Stimulated activated CD8-positive, alpha-beta memory T cell treated with anti-CD3 and anti-CD28 coated beads, Interleukin-7, amount 100 ng/mL, for 4 hours (primary cell): ENCODE measurements at places on chromosomes 2 and 18.

DNA sequence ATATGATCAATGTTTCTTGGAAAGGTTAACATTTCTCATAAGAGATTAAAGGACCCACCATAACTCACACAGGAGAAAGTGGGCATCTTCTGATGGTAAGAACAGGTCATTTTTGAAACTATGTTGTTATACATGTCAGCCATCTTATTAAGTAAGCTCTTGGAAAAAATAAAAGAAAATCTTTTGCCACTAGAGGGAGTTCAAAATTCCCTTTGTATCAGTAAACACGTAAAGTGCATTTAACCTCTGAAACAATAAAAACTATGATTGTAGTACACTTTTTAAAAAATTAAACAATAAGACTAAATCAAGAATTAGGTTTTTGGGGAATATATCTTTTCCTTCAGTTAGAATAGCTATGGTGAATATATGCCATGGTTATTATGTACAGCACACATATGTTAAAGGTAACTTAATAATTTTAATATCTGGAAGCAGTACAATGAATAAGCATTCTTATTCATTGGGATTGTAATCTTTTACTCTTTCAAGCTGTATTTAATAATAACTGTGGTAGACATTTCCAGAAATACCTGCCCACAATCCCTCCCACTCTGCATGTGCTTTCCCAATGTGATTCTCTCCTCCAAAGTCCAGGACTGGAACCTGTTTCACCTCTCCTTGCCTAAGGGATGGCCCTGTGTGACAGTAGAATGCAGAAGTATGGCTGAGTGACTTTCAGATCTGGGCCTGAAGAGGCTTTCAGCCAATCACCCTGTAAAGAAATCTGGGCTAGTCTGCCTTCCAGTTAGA is 64.2 kb downstream of the RBMS1 start:
- no peak for DNase-seq

DNA sequence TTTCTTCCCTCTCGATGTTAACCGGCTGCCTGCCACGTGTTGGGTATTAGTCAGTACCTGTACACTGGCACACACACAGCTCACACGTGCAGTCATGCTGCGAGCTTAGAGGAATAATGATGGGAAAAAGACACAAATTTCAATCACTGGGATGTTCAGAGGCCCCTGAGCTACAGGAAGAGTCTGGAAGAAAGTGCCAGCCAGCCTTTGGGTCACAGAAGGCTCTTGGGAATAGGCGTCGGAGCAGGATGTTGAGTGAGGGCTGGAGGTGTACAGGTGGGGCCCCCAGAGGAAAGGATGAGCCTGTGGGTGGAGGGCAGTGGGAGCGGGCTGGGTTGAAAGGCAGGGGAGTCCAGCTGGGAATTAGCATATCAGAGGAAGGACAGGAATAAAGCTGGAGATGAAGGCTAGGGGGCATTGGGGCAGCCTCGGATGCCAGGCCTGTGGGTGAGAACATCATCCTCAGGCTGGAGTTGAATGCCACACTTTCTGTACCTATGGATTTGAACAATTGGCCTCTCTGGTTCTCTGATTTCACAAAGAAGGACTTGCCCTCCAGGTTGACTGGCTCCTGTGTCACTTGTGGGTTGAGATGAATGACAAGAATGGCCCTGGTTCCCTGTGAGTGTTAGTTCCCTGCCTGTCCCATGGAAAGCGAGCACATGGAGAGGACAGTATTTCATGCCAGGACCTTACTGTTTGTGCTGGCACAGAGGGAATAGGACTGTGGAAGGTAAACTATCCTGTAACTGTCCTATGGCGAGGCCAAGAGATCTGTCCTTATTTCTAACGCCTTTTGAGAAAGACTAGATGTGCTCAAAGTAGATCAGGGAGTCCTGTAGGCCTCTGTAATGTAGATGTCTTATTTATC is 40.6 kb downstream of the GREB1 start:
- DNase-seq = no peak

DNA sequence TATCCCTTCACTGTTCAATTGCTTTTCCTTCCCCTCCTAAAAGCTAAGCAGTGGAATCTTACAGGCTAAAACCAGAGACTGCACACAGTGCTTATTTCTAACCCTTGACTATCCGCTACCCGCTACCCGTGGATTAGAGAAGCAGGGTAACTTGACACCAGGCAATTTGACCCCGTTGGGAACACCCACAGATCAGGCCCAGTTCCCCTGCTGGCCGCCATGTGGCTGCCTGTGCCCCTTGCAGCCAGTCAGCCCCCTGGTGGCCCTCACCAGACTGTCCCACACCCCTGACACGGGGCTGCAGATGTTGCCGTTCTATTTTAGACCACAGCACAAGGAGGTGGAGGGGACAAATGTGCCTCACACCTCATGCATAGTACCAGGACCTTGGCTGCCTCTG is 74.8 kb downstream of the TXNL1 start:
- no peak for DNase-seq

DNA sequence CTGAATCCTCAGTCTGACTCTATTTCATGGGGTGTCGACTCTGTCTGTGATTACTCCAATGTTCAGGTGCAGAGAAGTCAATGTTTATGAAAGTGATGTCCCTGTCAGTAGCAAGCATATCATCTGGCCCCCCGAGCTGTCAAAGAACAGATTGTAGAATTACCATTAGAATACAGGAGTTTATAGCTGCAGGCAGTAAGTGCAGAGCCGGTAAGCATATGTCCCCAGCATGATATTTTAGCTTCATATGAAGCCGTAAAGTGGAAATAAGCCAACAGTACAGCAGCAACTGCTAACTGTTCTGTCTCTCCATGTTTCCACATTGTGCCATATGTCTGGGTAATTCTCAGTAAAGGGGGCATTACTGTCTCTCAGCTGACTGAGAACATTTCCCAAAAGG is 541.8 kb downstream of the SOX11 start:
- DNase-seq = no peak

DNA sequence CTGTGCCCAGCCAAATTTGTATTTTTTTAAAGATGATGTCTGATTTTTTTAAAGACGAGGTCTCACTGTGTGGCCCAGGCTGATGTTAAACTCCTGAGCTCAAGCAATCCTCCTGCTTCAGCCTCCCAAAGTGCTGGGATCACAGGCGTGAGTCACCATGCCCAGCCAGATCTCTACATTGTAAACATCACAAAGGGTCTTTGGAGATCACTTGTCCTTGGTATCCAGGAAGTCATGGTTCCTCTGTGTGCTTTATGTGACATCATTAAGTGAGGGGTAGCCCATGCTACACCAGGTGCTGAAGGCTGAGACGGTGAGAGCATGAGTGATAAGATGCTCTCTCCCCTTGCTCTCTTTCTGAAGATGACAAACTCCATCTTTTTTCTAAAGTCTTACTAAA is 7.0 kb upstream of the NUP35 start:
- no peak for DNase-seq

GRCh38 chr2:60710707-60711106 is 45.4 kb upstream of the PAPOLG start:
- DNase-seq = no peak

GRCh38 chr2:29966266-29966665 is 44.9 kb upstream of the ALK start:
- DNase-seq = no peak

GRCh38 chr2:30636311-30636710 is 170.9 kb downstream of the CAPN13 start:
- DNase-seq = no peak

DNA sequence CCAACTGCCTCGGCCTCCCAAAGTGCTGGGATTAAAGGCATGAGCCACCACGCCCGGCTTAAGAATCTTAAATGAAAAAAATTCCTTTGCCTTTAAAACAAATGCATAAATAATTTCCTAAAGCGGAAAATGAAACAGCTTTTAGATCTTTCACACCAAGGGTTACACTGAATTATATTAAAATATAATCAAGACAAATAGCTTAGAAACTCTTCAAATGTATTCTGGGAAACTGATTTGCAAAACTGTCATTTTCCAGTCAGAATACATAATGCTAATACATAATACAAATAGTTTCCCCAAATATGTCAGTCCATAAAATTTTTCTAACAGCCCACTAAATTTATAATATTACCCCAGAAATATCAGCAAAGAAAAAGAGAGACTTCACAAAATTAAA is 68.3 kb upstream of the PGAP1 start:
- DNase-seq = no peak

DNA sequence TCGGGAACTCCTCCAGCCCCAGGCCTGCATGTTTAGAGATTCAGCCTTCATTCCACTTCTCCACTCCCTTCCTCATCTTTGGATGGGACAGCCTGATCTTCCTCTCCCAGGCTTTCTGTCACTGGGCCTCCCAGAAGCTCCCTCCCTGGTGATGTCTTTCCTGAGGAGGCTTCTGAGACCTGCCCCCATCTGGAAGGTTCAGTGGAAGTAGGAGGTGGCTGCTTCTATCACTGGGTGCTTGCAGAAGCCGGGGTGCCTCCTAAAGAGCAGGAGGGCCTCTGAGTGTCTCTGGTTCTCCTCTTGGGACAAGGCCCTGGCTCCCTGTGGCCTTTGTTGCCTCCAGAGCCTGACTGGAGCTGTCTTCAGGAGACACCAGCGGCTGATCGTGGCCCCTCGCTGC is 108.7 kb downstream of the CELF4 start:
- DNase-seq = no peak

GRCh38 chr2:228681426-228681825 is 499.9 kb upstream of the SPHKAP start:
- no peak for DNase-seq

GRCh38 chr2:239274391-239275043 is 126.3 kb downstream of the HDAC4 start:
- DNase-seq = no peak

DNA sequence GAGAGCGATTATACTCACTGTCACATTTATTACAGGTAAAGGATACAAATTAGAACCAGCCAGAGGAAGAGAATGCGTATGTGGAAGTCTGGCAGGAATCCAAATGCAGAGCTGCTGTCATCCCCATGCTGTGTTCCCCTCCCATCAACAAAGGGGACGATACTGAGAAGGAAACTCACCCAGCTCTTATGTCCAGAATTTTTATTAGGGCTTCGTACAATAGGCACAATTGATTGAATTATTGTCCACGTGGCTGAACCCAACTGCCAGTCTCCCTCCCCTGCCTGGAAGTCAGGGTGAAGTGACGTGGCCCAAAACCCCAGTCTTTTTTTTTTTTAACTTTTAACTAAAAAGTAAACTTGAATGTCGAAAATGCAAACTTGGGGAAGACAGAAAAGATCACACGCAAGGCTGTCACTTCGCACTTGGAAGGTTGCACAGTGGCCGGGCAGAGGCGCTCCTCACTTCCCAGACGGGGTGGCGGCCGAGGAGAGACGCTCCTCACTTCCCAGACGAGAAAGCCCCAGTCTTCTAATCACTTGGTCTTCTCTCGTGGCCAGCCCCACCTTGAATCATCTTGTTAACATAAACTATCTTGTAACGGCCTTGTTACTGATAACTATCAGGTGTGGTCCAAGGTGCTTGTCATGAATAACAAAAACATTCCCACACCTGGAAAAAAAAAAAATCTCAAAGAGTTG is 40.0 kb upstream of the ITSN2 start:
- no peak for DNase-seq

GRCh38 chr2:171406044-171406443 is 27.7 kb downstream of the METTL8 start:
- no peak for DNase-seq

DNA sequence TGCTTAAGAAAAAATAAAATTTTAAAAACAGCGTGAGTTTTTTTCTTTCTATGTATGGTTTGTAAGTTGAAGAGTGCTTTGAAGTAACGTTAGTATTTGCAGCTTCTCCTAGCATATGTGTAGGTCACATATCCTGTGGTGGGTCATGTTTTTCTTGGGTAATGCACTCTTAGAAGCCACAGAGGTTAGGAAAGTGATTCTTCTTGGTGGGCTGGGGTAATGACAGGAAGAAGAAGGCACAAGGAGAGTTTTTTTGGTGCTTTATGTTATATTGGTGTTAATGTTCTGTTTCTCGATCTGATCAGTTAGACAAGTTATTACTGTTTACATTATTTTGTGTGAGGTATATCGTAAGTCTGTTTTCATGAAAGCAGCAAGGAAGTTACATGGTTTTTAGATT is 109.0 kb downstream of the ICA1L start:
- DNase-seq = no peak

GRCh38 chr2:222270396-222270795 is 28.4 kb downstream of the PAX3 start:
- no peak for DNase-seq

DNA sequence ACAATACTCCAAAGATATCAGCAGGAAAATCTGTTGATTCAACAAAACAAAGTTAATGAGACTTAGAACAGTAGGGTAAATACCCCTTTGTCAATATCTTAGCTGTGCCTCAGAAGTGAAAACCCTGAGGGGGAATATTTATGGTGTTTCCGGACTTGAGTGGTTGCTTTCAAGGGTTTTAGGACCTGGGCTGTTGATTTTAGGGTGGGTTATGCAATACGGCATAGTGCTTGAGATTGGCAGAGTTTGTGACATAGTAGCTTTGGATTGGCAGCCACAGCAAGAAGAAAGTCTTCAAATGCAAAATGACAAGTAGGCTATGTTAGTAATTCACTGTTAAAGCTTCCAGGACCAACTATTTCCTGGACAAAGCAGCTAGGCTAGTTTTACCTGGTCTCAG is 826.3 kb upstream of the CDH2 start:
- no peak for DNase-seq

DNA sequence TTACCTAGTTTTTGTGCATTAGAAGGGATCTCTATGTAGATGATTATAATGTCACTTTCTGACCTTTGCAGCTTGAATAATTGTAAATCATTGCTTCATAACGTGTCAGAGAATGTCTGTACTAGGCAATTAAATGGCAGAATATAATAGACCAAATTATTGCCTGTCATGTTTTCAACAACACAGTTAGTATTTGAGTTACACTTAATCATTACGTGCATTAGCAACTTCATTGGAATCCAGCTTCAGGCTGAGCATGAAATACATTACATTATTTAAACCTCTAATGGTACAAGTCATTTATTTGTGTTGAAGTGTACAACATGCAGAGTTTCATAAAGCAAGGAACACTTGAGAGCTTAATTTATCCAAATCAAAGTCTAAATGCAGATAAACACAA is 48.0 kb downstream of the ZNF407 start:
- DNase-seq = no peak

- DNase-seq = no peak
Measured at GRCh38 chr2:202049092-202049728, 15.6 kb downstream of the FZD7 start.

- DNase-seq = no peak
Measured at GRCh38 chr2:149738767-149739166, 151.2 kb upstream of the MMADHC start.

DNA sequence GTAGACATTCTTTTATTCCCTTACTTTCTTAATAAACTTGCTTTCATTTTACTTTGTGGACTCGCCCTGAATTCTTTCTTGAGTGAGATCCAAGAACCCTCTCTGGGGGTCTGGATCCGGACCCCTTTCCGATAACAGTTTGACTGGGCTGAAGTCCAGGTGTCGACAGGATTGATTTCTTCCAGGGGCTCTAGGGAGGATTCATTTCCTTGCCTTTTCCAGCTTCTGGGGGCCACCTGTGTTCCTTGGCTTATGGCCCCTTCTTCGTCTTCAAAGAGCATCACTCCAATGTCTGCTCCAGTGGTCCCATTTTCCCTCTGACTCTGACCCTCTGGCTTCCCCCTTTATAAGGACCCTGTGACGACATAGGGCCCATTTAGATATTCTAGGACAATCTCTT is 67.5 kb downstream of the COPS8 start:
- DNase-seq = no peak

- DNase-seq = no peak
Measured at GRCh38 chr2:67878743-67879142, 184.1 kb downstream of the C1D start.

GRCh38 chr2:64865073-64865830 is 123.9 kb upstream of the SLC1A4 start:
- DNase-seq = peak; percentile 9

GRCh38 chr18:70469916-70470315 is 181.1 kb downstream of the SOCS6 start:
- DNase-seq = no peak

- no peak for DNase-seq
Measured at GRCh38 chr2:182420669-182421068, 6.2 kb downstream of the PDE1A start.
